Activated naive CD8-positive, alpha-beta T cell treated with anti-CD3 and anti-CD28 coated beads, Interleukin-2, amount 50 U/mL, for 24 hours (primary cell): ENCODE measurements at places on chromosomes 4 and X.

DNA sequence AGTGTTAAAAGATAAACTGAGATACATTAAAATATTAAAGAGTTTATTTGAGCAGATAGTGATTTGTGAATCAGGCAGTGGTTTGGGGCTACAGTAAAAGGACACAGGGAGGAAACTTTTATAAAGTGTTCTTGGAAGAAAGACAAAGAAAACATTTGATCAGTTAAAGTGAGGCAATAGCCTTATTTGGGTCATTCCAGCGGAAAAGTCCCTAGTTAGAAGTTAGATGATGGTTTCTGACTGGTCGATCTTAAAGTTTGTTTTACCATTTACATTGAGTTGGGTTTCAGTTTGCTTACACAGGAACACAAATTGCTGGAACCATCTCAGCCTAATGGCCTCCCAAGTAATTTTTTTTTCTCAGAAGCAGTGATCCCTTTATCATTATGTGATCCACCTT, 69.7 kb downstream of the PPP1R2C start:
- no peak for DNase-seq

GRCh38 chr4:85209161-85209560, 242.7 kb upstream of the WDFY3 start:
- DNase-seq = no peak

DNA sequence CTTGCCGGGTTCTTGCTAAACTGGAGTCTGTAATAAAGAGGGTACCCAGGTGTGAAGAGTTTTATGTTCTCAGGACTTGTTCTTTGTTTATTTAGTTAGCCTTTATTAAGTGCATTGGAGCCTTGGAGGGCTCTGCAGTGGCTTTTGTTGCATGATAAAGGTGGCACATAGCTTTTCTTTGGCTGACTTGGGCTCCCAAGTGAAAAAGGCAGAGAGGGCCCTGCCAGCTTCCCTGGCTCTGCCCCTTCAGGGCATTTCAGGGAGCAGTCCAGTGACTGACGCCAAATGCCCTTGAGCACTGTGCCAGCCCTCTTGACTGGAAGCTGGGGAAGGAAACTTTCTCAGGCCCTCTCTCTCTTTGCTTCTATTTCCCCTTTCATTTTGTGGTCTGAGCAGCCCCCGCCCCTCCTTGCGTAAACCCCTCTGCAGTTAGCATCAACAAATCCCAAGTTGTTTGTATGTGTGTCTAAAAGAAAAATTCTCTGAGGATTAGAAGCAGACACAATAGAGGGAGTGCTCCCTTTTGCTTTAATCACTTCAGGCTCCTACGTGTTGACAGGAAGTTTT, 152.2 kb downstream of the NHS start:
- no peak for DNase-seq

- DNase-seq = no peak
Measured at GRCh38 chrX:35675151-35675550, 123.0 kb upstream of the MAGEB16 start.

- DNase-seq = no peak
Measured at GRCh38 chr4:26719954-26720552, 136.2 kb downstream of the TBC1D19 start.

- DNase-seq = no peak
Measured at GRCh38 chr4:184896868-184897715, 71.3 kb upstream of the ACSL1 start.

GRCh38 chr4:92654084-92654483, 350.3 kb downstream of the GRID2 start:
- no peak for DNase-seq

GRCh38 chr4:19400820-19401219, 850.9 kb upstream of the SLIT2 start:
- DNase-seq = no peak

DNA sequence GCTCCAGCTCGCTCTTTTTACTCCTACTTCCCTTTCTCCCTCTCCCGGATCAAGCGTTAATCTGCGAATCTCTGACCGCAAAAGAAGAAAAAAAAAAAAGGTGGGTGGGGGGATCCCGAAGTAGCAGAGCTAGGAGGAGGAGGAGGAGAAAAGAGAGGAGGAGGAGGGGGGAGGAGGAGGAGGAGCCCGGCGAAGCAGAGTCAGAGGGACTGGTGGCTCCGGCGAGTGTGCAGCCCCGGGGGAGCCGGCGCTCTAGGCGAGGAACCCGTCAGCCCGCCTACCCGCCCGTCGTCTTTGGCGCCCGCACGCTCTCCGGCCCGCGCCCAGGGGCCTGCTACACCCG, at the start of gene NHSL2:
Gene NHSL2, plus strand, starts transcription at position 203 of the 343 bp plus-strand sequence.
- peak; percentile 24 for DNase-seq

- no peak for DNase-seq
Measured at GRCh38 chr4:31187979-31188378, 467.8 kb downstream of the PCDH7 start.

DNA sequence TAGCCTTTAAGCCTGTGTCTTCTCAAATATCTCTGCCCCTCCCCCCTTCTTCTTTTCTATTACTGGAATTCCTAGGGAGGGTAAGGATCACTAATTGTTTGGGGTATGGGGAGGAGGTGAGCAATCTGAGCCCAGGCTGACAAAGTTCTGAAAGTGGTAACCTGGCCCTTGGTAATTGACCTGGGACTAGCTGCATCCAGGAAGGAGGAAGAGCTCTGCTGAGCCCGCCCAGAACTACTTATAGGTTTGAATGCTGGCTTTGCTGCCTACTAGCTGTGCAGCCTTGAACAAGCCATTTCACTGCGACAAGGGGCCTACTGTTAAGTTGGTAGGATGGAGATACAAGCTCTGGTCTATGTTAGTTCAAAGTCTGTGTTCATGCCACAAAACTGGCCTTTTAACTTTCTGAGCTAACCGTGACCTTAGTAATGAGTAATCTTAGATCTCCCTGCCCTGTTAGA, 37.8 kb downstream of the DGKK start:
- DNase-seq = no peak
